ENCODE measurements at places on chromosomes 1 and 21. TPM values are rescaled to one million over a fixed set of nuclear protein-coding genes. Genes with fewer than 3 reads are reported as not detected.

- no peak for DNase-seq
Measured at GRCh38 chr1:226643177-226643576, 94.6 kb downstream of the STUM start.

DNA sequence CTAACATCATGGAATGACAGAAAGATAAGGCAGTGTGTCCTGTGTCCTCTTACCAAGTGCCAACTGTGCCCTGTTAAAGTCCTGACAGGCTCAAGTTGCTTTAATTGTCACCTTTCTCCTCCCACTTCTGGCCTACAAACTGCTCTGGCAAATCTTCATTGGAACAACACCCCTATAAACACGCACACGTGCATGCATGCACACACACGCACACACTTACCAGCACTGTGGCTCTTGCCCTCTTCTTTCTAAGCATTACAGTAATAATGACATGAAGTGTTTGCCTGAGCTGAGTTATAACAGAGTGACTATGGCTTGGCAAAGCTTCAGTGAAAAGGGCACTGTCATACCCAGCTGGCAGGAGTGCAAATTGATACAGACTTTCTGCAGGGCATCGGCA is 82.3 kb upstream of the SYT6 start:
- no peak for DNase-seq

SERPINC1 gene
- polyA plus RNA-seq, result 0.80 TPM

GRCh38 chr1:169970114-169970513 is 76.4 kb upstream of the SCYL3 start:
- no peak for DNase-seq

DNA sequence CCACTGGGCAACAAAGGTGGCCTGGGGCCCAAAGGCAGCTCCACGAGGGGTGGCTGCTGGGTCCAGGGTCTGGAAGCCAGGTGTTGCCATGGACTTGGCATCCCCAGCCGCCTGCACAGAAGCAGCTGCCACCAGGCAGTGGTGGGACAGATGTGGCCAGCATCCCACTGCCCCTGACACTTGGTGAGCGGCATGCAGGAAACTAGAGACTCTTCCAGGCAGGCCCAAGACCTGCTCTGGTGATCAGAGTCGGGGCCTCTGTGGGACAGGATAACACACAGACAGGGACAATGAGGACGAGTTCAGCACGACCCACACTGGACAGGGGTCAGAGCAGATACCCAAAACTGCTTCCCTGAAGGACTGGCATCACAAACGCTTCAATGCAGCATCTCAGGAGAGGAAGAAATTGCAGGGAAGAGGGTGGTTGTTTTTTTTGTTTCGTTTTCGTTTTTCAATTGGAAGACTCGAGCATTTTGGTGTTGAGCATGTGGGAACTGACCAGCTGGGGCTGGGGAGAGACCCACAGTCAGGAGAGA is 34.1 kb upstream of the RNF187 start:
- no peak for DNase-seq

GRCh38 chr1:101907264-101907663 is 89.5 kb downstream of the OLFM3 start:
- DNase-seq, result no peak

LCE1C gene
- polyA plus RNA-seq, result not detected

DNA sequence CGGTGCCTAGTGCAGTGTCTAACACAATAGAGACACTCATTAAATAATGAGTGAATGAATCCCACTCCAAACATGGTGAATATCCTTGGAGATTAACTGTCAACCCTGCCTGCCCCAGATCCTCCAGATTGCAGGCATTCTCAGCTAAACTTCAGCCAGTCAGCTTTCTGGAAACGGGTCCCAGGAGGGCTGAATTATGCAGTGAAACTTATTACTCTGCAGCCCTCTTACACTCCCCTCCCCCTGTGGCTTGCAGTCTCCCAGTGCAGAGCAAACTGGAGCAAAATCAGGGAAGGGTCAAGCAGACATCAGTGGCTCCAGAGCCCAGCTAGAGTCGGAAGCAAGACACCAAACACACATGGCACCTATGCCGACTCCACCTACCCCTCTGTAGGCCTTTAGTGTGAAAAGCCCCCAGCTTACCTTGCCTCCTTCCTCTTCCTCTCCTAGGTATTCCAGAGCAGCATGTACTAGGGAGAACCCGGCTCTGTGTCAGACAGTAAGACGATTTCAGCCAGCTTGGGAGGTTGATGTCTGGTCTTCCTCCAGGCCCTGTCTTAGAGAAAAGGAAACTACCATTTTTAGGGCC is 6.5 kb upstream of the RGS16 start:
- no peak for DNase-seq
